NCI-H187 treated with DMSO at 0.1 percent for 48 hours (cell line): ENCODE measurements at places on chromosomes 16 and 17.
A peak's percentile ranks its signal among the peaks of the same experiment; 100 is the strongest.

- no peak for DNase-seq
Observed at GRCh38 chr17:36131421-36131820, 27.8 kb downstream of the CCL4 start.

DNA sequence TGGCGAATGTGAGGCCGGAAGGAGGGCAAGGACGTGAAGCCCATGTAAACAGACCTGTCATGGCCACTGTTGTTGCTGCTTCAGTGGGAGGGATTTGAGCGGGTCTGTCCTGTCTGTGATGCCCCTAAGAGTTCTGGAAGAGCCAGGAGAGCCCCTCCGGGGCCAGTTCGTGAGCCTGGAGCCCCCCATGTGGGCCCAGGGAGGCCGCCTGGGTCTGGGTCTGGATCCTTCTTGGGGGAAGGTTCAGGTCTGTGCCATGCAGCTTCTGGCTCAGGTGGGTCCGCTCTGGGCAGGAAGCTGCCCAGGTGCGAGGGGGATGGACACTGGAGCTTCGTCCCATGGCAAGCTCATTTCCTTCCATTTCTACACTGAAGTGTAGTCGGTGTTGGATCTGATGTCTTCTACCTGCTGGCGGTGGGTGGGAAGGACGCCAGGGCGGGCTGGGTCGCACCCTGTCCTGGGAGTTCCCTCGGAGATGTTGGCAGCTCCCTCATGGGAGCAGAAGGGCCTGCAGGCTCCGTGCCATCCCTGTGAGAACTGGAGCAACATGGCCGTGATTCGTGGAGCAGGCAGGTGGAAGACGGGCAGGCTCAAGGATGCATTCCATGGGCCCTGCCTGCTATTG, 11.2 kb upstream of the WFIKKN1 start:
- no peak for DNase-seq

DNA sequence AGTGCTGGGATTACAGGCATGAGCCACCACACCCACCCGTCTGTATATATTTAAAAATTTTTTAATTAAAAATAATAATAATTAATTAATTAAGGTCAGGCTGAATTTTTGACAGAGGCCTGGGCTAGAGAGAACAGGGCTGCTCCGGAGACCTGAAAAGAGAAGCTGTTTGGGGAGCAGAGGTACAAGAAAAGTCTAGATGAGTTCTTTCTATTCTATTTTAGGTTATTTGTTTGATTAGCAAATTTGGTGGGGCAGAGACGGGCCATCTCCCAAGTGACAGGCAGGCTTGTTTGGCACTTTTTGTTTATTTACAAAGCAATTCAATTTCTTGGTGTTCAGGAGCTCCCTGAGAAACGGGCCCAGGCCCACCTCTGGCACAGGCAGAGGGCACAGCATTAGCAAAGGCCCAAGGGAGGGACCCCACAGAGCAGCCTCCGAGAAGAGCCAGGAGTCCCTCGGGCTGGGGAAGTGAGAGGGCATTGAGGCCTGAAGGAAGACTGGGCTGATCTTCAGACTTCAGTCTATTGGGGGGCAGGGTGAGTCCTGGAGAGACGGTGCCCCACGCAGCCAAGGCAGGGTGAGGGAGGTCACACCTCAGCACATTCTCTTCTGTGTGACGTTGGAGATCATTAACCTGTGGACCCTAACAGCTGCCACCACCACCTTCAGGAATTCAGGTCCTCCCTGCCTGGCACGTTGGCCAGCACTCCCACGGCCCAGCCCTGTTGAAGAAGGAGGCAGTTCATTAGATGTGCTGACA, 10.8 kb upstream of the RIPOR1 start:
- DNase-seq, result no peak

- DNase-seq, result no peak
Observed at GRCh38 chr16:52077607-52078006, 469.3 kb downstream of the TOX3 start.

- no peak for DNase-seq
Observed at GRCh38 chr17:77592106-77592865, 366.2 kb upstream of the TNRC6C start.

DNA sequence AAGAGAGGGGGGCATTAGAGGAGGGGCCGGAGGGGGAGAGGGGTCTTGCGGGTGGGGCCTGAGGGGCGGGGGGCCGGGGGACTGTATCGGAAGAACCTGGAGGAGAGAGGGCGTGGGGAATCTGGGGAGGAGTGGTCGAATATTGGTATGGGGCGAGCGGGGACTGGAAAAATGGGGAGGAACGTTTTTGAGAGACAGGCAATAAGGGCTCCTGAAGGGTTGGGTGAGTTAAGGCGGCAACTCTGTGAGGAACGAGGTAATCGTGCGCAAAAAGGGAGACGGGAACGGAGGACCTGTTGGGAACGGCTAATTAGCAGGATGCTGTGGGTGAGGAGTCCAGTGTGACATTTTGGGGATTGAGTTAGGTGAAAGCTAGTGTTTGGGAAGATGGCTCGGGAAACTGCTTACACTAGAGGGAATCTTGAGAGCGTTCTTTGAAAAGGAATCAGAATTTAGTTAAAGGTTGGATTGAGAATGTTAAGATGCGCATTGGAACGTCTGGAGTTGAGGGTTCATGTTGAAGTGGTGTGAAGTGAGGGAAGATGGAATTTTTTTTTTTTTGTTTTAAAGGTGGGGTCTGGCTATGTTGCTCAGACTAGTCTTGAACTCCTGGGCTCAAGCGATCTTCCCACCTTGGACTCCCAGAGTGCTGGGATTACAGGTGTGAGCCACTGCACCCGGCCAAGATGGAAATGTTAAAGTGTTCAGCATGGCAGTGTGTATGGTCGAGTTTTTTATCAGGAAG, 662 bp downstream of the WIPF2 start:
- peak; percentile 67 for DNase-seq
